RCC 7860 (cell line): ENCODE measurements at places on chromosomes 6 and 20.

DNA sequence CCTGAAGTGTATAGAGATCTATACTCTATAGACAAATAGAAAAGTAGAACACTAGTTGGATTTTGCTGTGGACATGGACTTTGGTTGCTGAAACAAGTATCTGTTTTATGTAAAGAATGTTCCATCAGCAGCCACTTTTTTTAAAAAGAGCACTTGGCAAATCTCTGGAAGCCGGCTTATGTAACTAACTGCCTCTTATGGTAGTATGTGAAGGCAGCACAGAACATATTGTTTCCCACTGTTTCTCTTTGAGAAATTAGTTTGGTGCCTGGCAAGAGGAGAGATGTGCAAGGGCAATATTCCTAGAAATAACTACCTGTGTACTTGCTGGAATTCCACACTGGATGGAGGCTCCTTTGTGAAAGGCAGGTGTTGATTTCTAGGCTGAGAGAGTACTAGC is 242.3 kb upstream of the PREP start:
- no peak for DNase-seq

- no peak for DNase-seq
These were observed 62.8 kb downstream of the IRF4 start for GRCh38 chr6:454148-454991.

- no peak for DNase-seq
These were observed 83.9 kb downstream of the TULP4 start for GRCh38 chr6:158396136-158396535.

GRCh38 chr20:18202966-18203365 is 65.3 kb downstream of the KAT14 start:
- no peak for DNase-seq

- DNase-seq = no peak
These were observed 104.5 kb downstream of the GRM4 start for GRCh38 chr6:34041385-34041784.

GRCh38 chr20:52031206-52031562 is 160.4 kb downstream of the ZFP64 start:
- DNase-seq = no peak

- DNase-seq = no peak
These were observed 118.7 kb downstream of the SMOC2 start for GRCh38 chr6:168559574-168560098.

GRCh38 chr20:35618263-35619131 is 2.9 kb downstream of the SPAG4 start:
- DNase-seq = no peak

DNA sequence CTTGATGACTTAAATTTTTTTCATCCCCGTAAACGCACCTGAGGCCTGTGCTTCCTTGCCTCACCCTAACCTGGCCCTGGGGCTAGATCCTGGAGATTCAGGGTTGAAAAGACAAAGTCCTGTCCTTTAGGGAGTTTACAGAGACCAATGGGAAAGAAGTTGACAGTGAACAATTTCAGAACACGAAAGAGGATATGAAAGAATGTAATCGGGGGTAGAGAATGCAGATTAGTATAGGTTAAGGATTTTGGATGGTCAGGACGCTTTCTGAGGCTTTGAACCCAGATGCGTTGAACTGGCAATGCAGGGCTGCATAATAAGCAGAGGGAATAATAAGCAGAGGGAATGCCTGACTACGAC is 1.7 kb upstream of the FBXO5 start:
- no peak for DNase-seq
